ENCODE measurements at places on chromosomes 2 and 18. TPM values are rescaled to one million over a fixed set of nuclear protein-coding genes. Genes with fewer than 3 reads are reported as not detected.

Gene NIFK
- total RNA-seq: 63.4 TPM

- H3K27me3 ChIP-seq: peaks cover 3% of the 10 kb centered on the region
- H3K36me3 ChIP-seq: no peaks in the 10 kb centered on the region
- no peak for DNase-seq
- H3K27ac ChIP-seq: no peak overlapping the region
Observed at GRCh38 chr2:124027182-124027581, 2.1 kb downstream of the CNTNAP5 start.

GRCh38 chr2:64259312-64259711, 115.1 kb upstream of the PELI1 start:
- H3K36me3 ChIP-seq: no peaks in the 10 kb centered on the region
- H3K4me1 ChIP-seq: peaks cover 13% of the 10 kb centered on the region
- H3K4me3 ChIP-seq: no peak overlapping the region
- no peak for DNase-seq

Gene EPB41L3
- 0.86 TPM for total RNA-seq

DNA sequence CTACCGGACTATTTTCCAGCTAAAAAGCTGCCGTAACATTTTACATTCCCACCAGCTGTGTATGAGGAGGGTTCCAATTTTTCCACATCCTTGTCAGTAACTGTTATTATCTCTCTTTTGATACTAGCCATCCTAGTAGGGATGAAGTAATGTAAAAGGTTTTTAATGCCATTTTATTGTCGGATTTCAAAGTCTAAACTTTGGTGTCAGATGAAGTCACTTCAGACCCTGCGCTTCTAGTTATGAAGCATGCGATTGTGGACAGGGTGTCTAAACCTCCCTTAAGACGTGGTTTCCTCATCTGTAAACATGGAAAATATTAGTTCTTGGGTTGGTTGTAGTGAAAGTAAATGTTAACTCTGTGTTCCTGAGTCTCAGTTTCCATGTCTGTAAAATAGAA, 4.7 kb downstream of the DGKD start:
- peaks cover 49% of the 10 kb centered on the region for H3K36me3 ChIP-seq
- no peaks in the 10 kb centered on the region for H3K27me3 ChIP-seq
- H3K4me3 ChIP-seq: no peak overlapping the region
- no peak for DNase-seq
- H3K27ac ChIP-seq: no peak overlapping the region

- no peak for DNase-seq
- H3K4me1 ChIP-seq: no peaks in the 10 kb centered on the region
- no peaks in the 10 kb centered on the region for H3K36me3 ChIP-seq
- H3K27me3 ChIP-seq: peaks cover 3% of the 10 kb centered on the region
- H3K27ac ChIP-seq: no peak overlapping the region
Observed at GRCh38 chr2:189129971-189130370, 49.6 kb downstream of the COL5A2 start.

- no peaks in the 10 kb centered on the region for H3K4me1 ChIP-seq
- no peak for DNase-seq
- H3K27me3 ChIP-seq: peaks cover 15% of the 10 kb centered on the region
- H3K36me3 ChIP-seq: no peaks in the 10 kb centered on the region
- H3K27ac ChIP-seq: no peak overlapping the region
- no peak overlapping the region for H3K4me3 ChIP-seq
Observed at GRCh38 chr2:200107514-200108217, 152.3 kb downstream of the MAIP1 start.

Gene PREB
- 67.4 TPM for total RNA-seq

Gene EMILIN2
- 21.4 TPM for total RNA-seq

Gene FSHR
- not detected for total RNA-seq

GRCh38 chr2:69033461-69034095, 20.6 kb downstream of the ANTXR1 start:
- no peak overlapping the region for H3K4me3 ChIP-seq
- DNase-seq: no peak
- no peak overlapping the region for H3K27ac ChIP-seq
- no peaks in the 10 kb centered on the region for H3K36me3 ChIP-seq

Gene REG1B
- total RNA-seq: not detected

- no peak overlapping the region for H3K4me3 ChIP-seq
- DNase-seq: no peak
- H3K36me3 ChIP-seq: no peaks in the 10 kb centered on the region
Observed at GRCh38 chr2:43748333-43748732, 25.5 kb upstream of the DYNC2LI1 start.

- no peak overlapping the region for H3K27ac ChIP-seq
- DNase-seq: no peak
- no peaks in the 10 kb centered on the region for H3K27me3 ChIP-seq
- H3K4me1 ChIP-seq: peaks cover 35% of the 10 kb centered on the region
- peaks cover 48% of the 10 kb centered on the region for H3K36me3 ChIP-seq
Observed at GRCh38 chr2:161219211-161219610, 59.0 kb downstream of the TANK start.

Gene GALR1
- total RNA-seq: not detected

Gene RRM2
- 570 TPM for total RNA-seq

DNA sequence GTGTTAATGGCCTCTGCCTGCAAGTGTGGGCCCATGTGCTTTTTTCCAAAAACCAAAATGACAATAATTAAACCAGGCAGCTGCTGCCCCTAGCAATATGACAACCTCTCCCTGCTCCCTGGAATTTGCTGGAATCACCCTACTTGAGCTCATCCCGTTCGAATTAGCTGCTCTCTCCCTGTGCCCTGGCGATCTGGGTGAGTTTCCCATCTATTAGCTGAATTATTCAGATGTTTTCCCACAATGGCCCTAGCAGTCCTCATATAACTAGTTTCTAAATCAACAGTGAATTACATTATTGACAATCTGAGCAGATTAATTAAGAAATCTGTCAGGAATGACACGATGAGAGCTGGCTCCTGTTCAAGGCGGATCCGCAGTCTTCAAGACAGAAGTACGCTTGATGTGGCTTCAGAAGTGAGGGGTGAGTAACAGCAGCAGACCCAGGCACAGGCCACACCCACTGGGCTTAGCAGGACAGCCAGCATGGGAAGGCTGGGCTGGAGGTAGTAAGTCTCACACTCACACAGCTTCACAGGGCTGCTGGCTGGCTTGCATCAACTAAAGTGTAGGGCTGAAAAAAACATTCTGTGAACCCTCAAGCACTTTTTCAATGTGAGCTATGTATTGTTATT, 366.2 kb upstream of the ID2 start:
- peaks cover 36% of the 10 kb centered on the region for H3K36me3 ChIP-seq
- DNase-seq: no peak
- no peak overlapping the region for H3K4me3 ChIP-seq
- no peak overlapping the region for H3K27ac ChIP-seq
- peaks cover 68% of the 10 kb centered on the region for H3K4me1 ChIP-seq

Gene ITGB6
- not detected for total RNA-seq

Gene THAP4
- 34.3 TPM for total RNA-seq

- no peak overlapping the region for H3K4me3 ChIP-seq
- H3K36me3 ChIP-seq: no peaks in the 10 kb centered on the region
- no peak for DNase-seq
- no peak overlapping the region for H3K27ac ChIP-seq
Observed at GRCh38 chr2:170568511-170568910, 146.6 kb upstream of the SP5 start.

- H3K36me3 ChIP-seq: peaks cover 26% of the 10 kb centered on the region
- H3K4me3 ChIP-seq: no peak overlapping the region
- no peaks in the 10 kb centered on the region for H3K27me3 ChIP-seq
- DNase-seq: no peak
- peaks cover 5% of the 10 kb centered on the region for H3K4me1 ChIP-seq
- no peak overlapping the region for H3K27ac ChIP-seq
Observed at GRCh38 chr2:30162806-30163205, 16.0 kb downstream of the YPEL5 start.

Gene KLHL41
- total RNA-seq: not detected

Gene TOGARAM2
- 8.9 TPM for total RNA-seq

- H3K36me3 ChIP-seq: no peaks in the 10 kb centered on the region
- DNase-seq: no peak
- H3K27me3 ChIP-seq: no peaks in the 10 kb centered on the region
- H3K4me3 ChIP-seq: no peak overlapping the region
Observed at GRCh38 chr18:22427822-22428549, 10.3 kb upstream of the CTAGE1 start.

Gene TWIST2
- total RNA-seq: not detected
